RWPE2 (cell line): ENCODE measurements at places on chromosomes 1 and 21.

GRCh38 chr1:47351305-47351704 is 17.7 kb downstream of the CMPK1 start:
- DNase-seq: no peak

DNA sequence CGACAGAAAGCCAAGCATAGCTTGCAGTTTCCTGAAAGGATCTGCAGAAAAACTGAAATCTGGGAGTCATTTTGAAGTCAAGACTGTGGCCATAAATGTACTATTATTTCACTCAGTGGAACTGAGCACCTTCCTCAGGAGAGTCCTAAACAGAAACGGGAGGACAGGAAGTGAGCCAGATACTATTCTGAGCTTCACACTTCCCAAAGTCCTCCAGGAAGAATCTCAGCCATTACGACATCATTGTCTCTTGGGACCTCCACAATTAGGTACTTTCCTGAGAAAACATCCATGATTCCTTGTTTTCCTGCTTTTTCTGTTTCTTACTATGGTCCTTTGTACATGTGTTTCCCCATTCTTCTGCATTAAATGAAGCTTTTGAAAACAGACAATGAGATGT is 299.2 kb upstream of the USP25 start:
- no peak for DNase-seq

GRCh38 chr1:4600615-4601460 is 53.6 kb upstream of the AJAP1 start:
- DNase-seq: no peak

DNA sequence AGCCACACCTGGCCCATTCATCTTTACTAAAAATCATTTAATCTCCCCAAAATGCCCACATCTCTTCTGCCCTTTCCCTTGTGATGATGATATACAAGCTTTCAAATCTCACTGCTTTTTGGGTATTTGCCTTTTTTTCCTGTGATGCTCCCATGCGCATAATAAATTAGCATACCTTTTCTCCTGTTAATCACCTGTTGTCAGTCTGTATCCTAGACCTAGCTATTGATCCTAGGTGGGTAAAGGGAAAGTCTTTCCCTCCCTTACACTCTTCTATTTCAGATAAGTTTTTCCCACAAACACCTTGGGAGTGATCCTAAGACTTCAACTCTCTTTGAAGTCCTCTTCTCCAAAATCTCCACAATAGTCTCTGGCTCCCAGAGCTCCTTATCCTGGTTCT is 12.0 kb upstream of the SLC35A3 start:
- DNase-seq: no peak
